ENCODE measurements at places on chromosomes 4 and X.

GRCh38 chrX:96611619-96612362 lies 72.9 kb upstream of the DIAPH2 start:
- DNase-seq = no peak

GRCh38 chr4:610411-611261 lies 14.7 kb upstream of the PDE6B start:
- no peak for DNase-seq

DNA sequence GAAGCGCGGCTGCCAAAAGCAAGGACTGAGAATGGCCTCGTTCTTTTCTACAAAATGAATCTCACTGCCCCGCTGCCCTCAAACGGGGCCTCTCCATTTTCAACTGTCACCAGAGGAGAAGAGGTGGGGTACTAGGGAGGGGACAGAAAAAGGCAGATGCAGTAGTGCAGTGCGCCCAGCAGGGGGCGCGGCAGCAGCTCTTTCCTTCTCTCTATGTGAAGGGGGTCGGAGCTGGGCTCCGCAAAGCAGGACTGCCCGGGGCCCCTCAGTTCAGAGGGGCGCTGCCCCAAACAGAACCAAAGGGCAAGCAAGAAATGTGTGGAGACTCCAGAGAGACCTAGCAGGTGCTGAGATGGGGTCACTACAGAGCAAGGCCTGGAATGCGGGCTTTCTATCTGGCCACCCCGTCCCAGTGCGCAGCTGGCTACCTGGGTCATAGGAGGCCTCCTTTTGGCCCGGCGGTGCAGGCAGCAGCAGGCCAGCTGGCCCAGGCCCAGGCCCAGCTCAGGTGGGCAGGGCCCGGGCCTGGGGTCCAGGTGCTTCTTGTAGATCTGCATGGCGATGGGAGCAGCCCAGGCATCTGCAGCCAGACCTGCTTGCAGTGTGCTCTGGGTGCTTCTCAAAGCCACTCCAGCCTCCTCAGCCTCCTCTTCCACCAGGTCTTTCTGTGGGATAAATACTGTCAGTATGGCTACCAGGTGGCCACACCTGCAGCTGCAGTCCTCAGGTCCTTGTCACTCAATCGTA lies 5.9 kb downstream of the IRAK1 start:
- DNase-seq = no peak

DNA sequence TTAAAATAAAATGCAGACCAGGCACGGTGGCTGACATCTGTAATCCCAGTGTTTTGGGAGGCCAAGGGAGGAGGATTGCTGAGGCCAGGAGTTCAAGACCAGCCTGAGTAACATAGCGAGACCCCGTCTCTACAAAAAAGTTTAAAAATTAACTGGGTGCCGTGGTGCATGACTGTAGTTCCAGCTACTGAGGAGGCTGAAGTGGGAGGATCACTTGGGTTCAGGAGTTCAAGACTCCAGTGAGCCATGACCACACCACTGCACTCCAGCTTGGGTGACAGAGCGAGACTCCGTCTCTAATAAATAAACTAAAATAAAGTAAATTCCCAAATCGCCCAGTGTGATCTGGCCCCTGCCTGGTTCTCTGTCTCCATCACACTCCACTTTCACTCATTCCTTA lies 43.7 kb downstream of the TENM3 start:
- no peak for DNase-seq

- no peak for DNase-seq
Measured at GRCh38 chr4:127623797-127624083, 9.0 kb upstream of the INTU start.

DNA sequence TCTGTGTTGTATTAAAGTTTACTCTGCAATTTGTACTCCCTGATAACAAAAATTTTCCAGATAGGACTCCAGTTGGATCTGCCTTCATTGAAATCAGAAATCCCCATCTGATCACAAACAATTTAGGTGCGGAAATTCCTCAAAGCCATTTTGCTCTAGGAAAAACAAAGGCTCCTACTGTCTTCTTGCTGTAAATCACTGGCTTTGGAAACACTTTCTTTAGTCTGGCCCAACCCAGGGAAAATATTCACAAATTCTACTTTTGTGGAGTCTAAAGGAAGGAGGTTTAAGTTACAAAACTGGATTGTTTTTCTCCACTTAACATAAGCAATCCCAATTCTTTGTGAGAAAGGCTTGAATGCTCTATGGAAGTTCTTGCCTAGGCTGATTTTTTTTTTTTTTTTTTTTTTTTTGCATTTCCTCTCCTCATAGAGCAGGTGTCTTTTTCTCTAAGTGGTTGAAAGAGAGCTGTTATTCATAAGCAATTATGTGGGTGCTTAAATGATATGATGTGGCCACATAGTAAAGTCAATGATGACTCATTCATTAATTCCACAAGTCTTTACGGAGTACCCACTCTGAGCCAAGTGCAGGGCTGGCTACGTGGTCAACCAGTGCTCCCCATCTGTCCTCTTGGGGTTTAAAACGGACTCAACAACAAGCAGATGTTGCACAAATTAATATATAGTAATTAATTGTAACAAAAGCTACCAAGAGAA lies 261.4 kb downstream of the LDB2 start:
- DNase-seq = no peak

DNA sequence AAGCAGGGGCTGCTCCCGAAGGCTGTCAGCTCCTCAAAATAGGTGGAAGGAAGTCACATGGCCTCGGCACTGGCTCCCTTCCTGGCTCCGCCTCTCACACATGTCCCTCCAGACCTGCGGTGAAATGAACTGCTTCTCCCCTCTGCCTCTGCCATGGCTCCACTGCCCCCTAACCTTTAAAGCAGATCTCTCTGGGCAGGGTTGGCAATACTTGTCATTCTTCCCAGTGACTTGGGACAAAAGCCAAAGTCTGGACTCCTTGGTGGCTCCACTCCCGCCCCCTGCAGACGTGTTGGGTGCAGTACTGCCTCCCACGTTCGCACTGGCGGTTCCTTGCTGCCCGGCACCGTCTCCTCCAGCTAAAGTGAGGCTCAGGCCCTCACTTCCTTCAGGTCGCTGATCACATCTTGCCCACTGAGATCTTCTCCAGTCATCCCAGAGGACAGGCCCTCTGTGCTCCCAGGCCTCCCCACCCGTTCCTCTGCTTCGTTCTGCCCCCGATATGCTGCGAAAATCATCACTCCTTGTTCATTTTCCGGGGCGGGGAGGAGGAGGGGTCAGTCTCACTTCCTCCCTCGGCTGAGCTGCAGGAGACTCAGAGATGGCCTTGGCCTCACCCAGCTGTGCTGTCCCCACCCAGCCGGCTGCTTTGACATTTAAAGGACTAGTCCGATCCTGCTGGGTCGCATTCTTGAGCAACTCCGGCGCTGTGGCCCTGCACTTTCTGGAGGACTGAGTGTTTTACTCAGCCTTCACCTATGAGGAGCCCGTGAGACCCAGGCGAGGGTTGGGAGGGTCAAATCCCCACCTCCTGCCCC lies 97.4 kb downstream of the PHKA2 start:
- DNase-seq = no peak

GRCh38 chr4:78534286-78534955 lies 17.1 kb upstream of the ANXA3 start:
- no peak for DNase-seq

DNA sequence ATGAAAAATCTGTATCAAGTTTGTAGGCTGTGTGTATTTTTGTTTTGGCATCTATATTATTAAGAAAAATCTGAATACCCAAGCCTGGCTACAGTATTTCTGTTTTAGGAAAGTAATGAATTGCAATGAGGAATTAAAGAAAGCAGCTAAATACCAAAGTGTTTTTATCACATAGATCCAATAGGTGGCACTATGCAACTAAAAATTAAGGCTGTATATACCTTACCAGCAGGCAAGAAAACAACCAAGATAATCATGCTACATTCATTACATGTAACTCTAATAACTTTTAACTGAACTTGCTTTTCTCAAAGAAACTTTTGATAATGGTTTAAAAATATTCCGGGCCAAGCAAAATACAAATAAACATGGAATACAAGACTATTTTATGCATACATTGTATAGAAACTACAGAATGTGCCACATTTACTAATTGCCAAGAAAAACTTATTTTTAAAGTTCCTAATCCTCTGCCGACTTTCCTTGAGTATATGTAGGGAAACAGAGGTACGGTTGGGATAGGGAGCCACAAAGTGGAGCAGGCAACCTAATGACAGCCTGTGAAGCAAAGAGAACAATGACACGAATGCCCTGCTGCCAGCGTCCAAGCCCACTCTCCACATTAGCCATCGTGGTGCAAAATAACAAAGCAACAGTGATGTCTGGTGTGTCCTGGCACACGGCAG lies 63.7 kb downstream of the SEC24D start:
- no peak for DNase-seq

DNA sequence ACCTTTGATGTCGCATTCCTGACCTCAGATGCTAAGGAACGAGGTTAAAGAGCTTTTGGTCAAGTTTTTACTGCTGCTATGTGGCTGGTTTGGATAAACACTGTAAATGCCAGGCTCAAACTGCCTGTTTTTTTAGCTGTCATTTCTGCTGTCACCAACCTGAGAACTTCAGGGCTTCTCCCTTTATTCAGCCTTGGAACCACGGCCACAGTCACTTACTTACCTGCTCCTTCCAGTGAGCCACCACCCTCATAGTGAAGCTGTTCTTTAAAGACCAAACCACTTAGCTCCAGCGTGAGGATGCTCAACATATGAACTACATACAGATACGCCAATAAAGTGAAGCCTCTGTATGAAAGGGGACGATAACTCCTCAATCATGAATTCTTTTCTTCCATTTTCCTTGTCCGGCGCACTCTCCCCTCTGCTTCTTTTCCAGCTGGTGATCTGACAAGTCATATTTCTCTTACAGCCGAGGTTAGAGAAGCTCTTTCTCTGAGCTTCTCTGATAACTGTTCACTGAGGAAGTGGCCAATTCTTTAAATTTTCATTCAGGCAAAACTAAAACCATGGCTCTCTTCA lies 152.8 kb upstream of the ANK2 start:
- no peak for DNase-seq

GRCh38 chr4:36944232-36944631 lies 300.3 kb upstream of the NWD2 start:
- no peak for DNase-seq

DNA sequence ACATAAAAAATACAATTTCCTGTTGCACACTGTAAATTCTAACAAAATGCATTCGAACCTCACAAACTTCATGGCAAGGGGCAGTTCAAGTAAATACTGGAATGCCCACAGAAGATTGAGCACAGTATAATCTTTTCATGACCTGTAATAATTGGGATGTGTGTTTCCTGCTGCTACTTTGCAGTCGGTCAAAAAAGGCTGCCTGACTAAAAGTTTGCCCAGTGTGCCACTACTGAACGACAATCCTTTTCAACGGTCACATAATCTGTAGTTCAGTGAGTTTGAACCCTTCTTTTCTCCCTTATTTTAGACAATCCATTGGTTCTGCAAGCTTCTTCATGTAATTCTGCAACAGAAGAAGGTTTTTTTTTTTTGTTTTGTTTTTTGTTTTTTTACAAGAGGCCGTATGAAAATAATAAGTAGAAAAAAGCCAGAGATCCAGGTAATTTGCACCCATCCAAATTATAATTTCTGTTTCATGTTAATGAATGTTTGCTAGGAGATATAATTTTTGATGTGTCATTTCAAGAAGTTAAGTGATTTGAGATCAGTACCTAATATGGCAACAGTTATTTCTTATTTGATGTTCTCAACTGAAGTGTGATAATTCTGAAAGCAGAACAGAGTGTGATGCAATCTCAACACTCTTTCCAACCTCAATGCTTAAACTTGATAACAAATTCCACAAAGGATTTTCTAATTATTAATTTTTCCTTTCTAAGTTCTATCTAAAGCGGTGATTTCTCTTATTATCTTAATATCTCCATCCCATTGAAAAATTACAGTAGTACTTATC lies 237.6 kb downstream of the FSTL5 start:
- no peak for DNase-seq

GRCh38 chrX:130916636-130917422 lies 13.8 kb upstream of the ENOX2 start:
- DNase-seq = peak; percentile 7

GRCh38 chrX:3160756-3161155 lies 119.5 kb downstream of the ARSF start:
- DNase-seq = no peak

GRCh38 chrX:21802054-21802670 lies 37.3 kb upstream of the MBTPS2 start:
- no peak for DNase-seq

- DNase-seq = no peak
Measured at GRCh38 chrX:12570859-12571501, 220.2 kb upstream of the PRPS2 start.

- no peak for DNase-seq
Measured at GRCh38 chr4:70533791-70534190, 15.4 kb downstream of the AMTN start.

- no peak for DNase-seq
Measured at GRCh38 chrX:71579136-71579989, 1.1 kb downstream of the GCNA start.

GRCh38 chr4:182255441-182256190 lies 12.4 kb downstream of the TENM3 start:
- no peak for DNase-seq

DNA sequence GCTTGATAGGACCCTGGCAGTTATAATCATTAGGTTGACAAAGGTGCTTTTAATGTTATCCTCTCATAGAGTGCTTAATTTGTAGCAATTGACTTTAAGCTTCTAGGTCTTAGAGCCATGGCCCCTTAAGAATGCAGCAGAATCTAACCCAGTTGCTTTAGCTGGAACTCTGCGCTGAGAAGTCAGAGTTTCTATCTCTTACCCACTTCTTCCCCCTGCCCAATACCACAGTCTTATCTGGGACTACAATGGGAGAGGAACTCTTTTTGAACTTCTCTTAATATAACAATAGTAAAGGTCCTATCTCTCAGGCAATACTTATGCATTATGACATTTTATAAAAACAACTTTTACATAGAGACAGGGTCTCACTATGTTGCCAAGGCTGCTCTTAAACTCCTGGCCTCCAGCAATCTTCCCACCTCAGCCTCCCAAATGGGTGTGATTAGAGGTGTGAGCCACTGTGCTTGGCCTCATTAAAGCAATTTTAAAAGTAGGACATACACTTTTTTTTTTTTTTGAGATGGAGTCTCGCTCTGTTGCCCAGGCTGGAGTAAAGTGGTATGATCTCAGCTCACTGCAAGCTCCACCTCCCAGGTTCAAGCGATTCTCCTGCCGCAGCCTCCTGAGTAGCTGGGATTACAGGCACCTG lies 1.8 kb downstream of the TLR10 start:
- no peak for DNase-seq

DNA sequence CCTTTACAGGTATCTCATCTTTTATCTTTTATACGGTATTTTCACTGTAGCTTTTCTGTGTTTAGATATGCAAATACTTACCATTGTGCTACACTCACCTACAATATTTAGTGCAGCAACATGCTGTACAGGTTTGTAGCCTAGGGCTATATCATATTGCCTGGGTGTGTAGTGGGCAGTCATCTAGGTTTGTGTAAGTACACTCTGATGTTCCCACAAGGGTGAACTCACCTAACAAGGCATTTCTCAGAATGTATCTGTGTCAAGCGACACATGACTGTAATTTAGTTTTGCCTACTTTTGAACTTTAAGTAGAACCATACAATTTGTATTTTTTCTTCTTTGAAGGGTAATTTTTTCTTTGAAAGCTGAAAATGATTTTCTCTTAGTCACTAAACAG lies 54.2 kb upstream of the SLC10A4 start:
- DNase-seq = no peak

GRCh38 chr4:139700568-139700967 lies 34.9 kb downstream of the MGST2 start:
- DNase-seq = no peak
